Omental fat pad (tissue), 4 donors: ENCODE measurements at places on chromosomes 3 and 15. TPM values are rescaled to one million over a fixed set of nuclear protein-coding genes. Genes with fewer than 3 reads are reported as not detected.

- no peak for DNase-seq
These were observed 62.6 kb downstream of the AKAP13 start for GRCh38 chr15:85443046-85443445.

Gene MLF1
- 4.4 TPM for total RNA-seq

GRCh38 chr15:93027413-93027812, 61.6 kb downstream of the RGMA start:
- DNase-seq: no peak

- no peak for DNase-seq
These were observed 9.8 kb upstream of the RUVBL1 start for GRCh38 chr3:128133273-128133883.
